ENCODE measurements at places on chromosomes 4 and X. TPM values are rescaled to one million over a fixed set of nuclear protein-coding genes. Genes with fewer than 3 reads are reported as not detected.

MAGEB17 gene
- not detected for total RNA-seq

PCSK1N gene
- 48.4 TPM for total RNA-seq

MND1 gene
- total RNA-seq, result 12.3 TPM

DOK7 gene
- total RNA-seq, result 0.82 TPM

FAT4 gene
- total RNA-seq, result 2.0 TPM

FAM53A gene
- total RNA-seq, result 0.68 TPM

IL13RA1 gene
- total RNA-seq, result 48.2 TPM

KANTR gene
- 2.1 TPM for total RNA-seq

SHISA3 gene
- not detected for total RNA-seq

IL2RG gene
- not detected for total RNA-seq

CETN2 gene
- total RNA-seq, result 74.2 TPM

TMEM156 gene
- total RNA-seq, result 22.7 TPM

DCLK2 gene
- total RNA-seq, result 9.7 TPM

MSN gene
- 307 TPM for total RNA-seq

MAGEA1 gene
- 0.13 TPM for total RNA-seq

CNGA1 gene
- not detected for total RNA-seq

VCX3A gene
- not detected for total RNA-seq

SPANXC gene
- not detected for total RNA-seq

MAOA gene
- total RNA-seq, result 1.3 TPM

DTHD1 gene
- not detected for total RNA-seq

MTMR8 gene
- 0.53 TPM for total RNA-seq

CCDC158 gene
- total RNA-seq, result not detected

NAA11 gene
- total RNA-seq, result not detected

TMPRSS11B gene
- total RNA-seq, result not detected

ODAPH gene
- total RNA-seq, result not detected

NHS gene
- total RNA-seq, result 2.1 TPM

ETFDH gene
- 6.1 TPM for total RNA-seq

PPP2R2C gene
- 36.4 TPM for total RNA-seq

ERCC6L gene
- total RNA-seq, result 12.2 TPM

PASD1 gene
- total RNA-seq, result not detected

MAGEA2B gene
- total RNA-seq, result not detected

SH3RF1 gene
- 9.3 TPM for total RNA-seq

HSD17B13 gene
- total RNA-seq, result not detected

ESX1 gene
- 0.10 TPM for total RNA-seq

PHOX2B gene
- not detected for total RNA-seq

PGAM4 gene
- not detected for total RNA-seq

PRPS2 gene
- 45.0 TPM for total RNA-seq

TRIM2 gene
- 0.59 TPM for total RNA-seq

MAGEB2 gene
- total RNA-seq, result not detected
